Right renal pelvis (tissue), 4 donors: ENCODE measurements at places on chromosomes 1 and 21. TPM values are rescaled to one million over a fixed set of nuclear protein-coding genes. Genes with fewer than 3 reads are reported as not detected.

DNA sequence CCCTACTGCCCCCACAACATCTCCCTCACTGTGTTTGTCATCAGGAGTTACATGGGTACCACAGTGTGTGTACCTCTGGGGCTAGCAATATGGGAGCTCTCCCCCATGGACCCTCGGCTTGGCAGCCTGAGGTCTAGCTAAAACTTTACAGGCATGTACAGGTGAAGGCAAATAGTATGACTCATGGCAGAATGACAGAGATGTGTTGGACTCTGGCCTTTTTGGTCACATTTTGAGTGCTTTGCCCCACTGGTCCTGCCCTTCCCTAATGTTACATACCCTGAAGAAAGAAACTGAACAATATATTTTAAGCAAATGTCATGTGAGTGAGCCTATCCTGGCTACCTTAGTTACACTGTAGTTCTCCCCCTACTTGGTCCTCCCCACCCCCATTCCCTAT, 124.0 kb downstream of the NGF start:
- no peak for DNase-seq

Gene CTPS1
- 27.2 TPM for polyA plus RNA-seq

- DNase-seq = no peak
Observed at GRCh38 chr1:242401937-242402336, 122.6 kb downstream of the PLD5 start.

Gene HLX
- 10.3 TPM for polyA plus RNA-seq

Gene PDC
- polyA plus RNA-seq = 0.16 TPM

- no peak for DNase-seq
Observed at GRCh38 chr1:94515296-94515947, 26.1 kb downstream of the F3 start.

Gene SHE
- 11.0 TPM for polyA plus RNA-seq

DNA sequence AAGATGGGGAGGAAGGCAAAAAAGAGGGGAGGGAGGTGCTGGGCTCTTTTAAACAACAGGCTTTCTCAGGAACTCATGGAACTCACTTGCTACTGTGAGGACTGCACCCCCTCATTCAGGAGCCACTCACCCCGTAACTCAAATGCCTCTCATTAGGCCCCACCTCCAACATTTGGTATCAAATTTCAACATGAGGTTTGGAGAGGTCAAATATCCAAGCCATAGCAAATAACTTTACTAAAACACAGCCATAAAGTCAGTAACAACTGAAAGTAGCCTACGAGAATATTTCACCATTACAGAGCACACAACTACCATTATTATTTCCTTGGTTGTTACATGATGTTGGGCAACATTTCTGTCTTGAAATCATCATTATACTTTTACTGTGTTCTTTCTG, 13.1 kb upstream of the DMRTB1 start:
- no peak for DNase-seq

- DNase-seq = no peak
Observed at GRCh38 chr1:8879922-8880676, 1.6 kb upstream of the ENO1 start.

GRCh38 chr1:14180738-14181137, 417.7 kb upstream of the KAZN start:
- no peak for DNase-seq

Gene MPL
- 0.56 TPM for polyA plus RNA-seq

Gene MAP3K21
- 35.8 TPM for polyA plus RNA-seq

GRCh38 chr1:53297195-53297594, 30.7 kb downstream of the LRP8 start:
- DNase-seq = no peak

Gene OR6K3
- 0.13 TPM for polyA plus RNA-seq

- no peak for DNase-seq
Observed at GRCh38 chr1:223711747-223712193, 569 bp upstream of the CAPN2 start.

DNA sequence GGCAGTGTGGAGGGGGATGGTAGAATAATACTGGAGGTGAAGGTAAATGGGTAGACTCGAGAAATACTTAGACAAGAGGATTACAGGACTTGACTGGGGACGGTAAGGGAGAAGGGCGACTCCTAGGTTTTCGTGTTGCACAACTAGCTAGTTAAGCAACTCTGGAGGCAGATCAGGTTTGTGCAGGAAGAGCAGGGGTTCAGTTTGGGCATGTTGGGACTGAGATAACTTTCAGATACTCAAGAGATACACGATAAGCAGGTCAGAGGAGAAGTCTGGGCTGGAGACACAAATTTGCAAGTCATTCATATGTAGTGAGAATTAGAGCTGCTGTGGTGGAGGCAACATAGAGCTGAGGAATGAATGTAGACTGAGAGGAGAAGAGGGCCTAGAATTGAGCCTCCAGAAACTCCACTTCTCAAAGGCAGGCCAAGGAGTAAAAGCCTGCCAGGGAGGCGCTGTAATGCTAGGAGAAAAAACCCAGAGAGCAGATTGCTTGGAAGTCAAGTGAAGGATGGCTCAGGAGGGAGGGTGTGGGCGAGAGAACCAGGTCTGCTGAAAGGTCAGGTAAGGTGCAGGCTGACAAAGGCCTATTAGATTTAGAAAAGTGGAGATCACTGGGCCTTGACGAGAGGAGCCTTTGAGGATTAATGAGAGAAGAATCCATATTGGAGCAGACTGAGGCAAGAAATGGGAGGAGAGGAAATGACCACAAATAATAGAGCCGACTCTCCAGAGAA, 20.8 kb downstream of the MAB21L3 start:
- DNase-seq = no peak

Gene AGO4
- polyA plus RNA-seq = 19.0 TPM

- DNase-seq = no peak
Observed at GRCh38 chr1:25902462-25902861, 3.8 kb downstream of the STMN1 start.

DNA sequence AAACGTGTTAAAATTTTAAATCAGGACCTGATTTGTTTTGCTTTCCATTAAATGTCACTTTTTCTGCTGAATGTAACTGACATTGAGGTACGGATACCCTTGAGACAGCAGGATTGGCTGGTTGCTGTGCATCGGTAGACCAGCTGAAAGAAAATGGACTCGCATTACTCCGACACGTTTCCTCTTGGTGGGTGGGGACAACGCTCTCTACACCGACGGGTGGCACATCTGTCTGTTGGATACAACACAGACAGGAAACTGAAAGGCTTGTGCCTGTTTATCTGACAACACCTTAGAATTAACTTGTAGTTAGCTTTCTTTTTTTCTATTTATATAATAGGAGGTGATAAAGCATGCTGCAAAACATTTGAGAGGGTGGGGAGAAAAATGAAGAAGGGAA, 19.4 kb downstream of the PRPF38A start:
- DNase-seq = no peak

GRCh38 chr1:37764414-37764825, 500 bp downstream of the EPHA10 start:
- DNase-seq = peak; percentile 56

- no peak for DNase-seq
Observed at GRCh38 chr1:14929547-14930246, 223.8 kb upstream of the TMEM51 start.

GRCh38 chr1:18182398-18183160, 75.0 kb downstream of the IGSF21 start:
- DNase-seq = no peak

Gene WDR64
- 0.31 TPM for polyA plus RNA-seq

- DNase-seq = no peak
Observed at GRCh38 chr1:72018562-72018961, 263.8 kb downstream of the NEGR1 start.

- no peak for DNase-seq
Observed at GRCh38 chr1:40659649-40659947, 5.9 kb downstream of the RIMS3 start.

Gene FAM72D
- 2.3 TPM for polyA plus RNA-seq

DNA sequence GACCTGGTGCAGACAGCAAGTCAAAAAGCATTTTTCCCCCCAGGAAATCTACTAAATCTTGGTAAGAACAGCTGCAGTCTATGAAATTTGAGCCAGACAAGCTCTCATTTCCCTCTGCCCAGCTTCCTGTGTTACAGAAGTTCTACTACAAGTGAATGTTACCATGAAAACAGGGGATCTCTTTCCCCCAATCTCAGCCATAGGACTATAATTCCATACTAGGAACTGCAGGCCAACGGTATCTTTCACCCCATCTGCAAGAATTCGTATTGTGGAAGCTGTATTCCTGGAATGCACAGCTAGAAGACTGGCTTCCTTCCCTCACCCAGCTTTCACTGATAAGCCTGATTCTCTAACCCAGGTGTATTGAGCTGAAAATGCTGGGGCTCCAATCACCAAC, 1655.4 kb downstream of the BRINP3 start:
- no peak for DNase-seq

DNA sequence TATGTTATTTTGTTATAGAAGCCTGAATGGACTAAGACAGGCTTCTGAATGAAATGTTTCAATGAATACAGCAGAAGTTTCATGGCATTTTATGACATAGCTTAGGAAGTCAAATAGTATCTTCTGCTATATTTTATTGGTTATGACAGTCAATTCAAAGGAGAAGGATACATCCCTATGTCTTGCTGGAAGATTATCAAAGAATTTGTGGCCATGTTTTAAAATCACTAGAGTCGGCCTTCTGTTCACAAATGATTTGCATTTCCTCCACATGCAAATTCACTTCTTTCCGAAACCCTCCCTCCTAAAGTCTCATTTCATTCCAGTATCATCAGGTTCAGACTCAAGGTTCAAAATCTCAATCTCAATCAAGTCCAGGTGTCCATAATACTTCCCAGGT, 679.2 kb upstream of the ADAMTS5 start:
- no peak for DNase-seq

GRCh38 chr21:46459356-46460112, 843 bp downstream of the DIP2A start:
- no peak for DNase-seq

Gene ASCL5
- polyA plus RNA-seq = not detected

Gene IGSF9
- 15.9 TPM for polyA plus RNA-seq

GRCh38 chr1:21368515-21369289, 71.2 kb upstream of the NBPF3 start:
- DNase-seq = no peak

Gene KDM1A
- polyA plus RNA-seq = 124 TPM
